ENCODE measurements at places on chromosomes 11 and 22.

GRCh38 chr11:65498727-65498976 is 193 bp upstream of the MALAT1 start:
- no peak for DNase-seq

DNA sequence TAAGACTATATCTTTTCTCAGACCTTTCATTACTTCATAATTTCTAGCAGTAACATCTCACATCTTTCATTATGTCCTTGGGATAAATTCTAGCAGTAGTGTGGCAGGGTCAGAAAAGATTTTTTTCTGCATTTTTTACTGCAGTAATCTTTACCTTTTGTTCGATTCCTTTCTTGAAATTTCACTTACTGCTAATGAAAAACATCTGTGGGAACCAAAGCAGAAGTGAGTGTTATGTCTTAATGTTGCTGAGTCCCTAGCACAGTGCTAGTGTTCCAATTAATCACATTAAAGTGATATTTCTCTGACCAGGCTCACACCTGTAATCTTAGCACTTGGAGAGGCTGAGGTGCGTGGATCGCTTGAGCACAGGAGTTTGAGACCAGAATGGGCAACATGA is 123.6 kb downstream of the EHF start:
- no peak for DNase-seq

- no peak for DNase-seq
Measured at GRCh38 chr11:61149624-61150615, 11.3 kb downstream of the VPS37C start.

DNA sequence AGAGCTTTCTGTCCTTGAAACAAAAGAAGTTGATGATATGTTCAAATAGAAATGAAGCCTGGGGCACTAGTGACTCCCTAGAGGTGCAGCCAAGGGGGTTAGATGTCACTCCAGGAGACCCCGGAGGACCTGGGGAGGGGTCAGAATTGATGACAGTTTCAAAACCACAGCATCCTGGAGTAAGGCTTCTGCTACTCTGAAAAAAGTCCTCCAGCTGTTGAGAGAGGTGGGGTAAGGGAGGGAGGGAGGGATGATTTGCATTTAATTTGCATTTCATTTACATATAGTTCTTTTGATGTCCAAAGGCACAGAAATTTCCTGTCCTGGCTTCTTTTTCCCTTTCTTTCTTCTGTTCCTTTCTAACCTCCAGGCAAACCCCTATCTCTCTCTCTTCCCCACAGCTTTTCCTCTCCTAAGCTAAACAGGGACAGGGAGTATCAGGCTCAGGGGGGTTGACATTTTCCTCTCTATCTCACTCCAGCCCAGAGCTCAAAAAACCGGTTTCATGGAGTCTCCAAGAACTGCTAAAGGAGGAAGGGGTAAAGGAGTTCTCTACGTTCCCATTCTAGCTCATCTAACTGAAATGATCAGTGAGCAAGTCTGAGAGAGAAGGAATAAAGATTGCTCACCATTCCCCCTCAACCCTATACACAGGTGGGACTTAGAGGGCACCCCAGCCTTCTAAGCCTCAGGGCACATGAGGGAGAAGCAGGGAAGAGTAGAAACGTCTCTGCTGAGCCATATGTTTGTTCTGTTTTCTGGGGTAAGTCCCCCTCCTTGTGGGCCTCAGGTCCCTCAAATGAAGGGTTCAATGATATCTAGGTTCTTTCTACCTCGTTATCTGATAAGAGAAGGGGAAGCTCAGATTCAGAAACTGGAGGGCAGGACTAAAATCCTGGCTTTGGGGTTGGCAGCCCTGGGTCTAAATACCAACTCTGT is 3.5 kb upstream of the POU2F3 start:
- no peak for DNase-seq

GRCh38 chr11:128551611-128552335 is 35.6 kb downstream of the ETS1 start:
- no peak for DNase-seq

- DNase-seq, result no peak
Measured at GRCh38 chr11:19714387-19715363, 2.0 kb downstream of the NAV2 start.

GRCh38 chr11:17153757-17154156 is 54.0 kb downstream of the PIK3C2A start:
- no peak for DNase-seq

GRCh38 chr11:46493791-46494190 is 100.0 kb downstream of the AMBRA1 start:
- DNase-seq, result no peak

DNA sequence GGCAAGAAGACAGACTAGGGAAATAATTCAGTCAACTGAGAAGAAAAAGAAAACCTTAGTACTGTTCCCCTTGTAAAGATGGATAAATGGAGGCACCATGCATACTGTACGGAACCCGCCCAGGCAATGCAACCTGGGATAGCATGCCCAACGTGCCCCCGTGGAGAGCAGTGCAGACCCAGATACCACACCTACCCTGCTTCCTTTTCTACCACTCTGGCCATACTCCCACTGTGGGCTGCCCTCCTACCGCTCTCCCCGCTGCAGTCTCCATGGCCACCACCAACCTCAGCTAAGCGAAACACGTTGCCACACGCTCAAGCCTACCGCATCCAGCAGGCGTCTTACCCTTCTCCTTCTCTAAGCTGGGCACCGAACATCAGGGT is 117.4 kb upstream of the SERPIND1 start:
- DNase-seq, result no peak

GRCh38 chr11:1152316-1153104 is 5.2 kb upstream of the MUC5AC start:
- no peak for DNase-seq

DNA sequence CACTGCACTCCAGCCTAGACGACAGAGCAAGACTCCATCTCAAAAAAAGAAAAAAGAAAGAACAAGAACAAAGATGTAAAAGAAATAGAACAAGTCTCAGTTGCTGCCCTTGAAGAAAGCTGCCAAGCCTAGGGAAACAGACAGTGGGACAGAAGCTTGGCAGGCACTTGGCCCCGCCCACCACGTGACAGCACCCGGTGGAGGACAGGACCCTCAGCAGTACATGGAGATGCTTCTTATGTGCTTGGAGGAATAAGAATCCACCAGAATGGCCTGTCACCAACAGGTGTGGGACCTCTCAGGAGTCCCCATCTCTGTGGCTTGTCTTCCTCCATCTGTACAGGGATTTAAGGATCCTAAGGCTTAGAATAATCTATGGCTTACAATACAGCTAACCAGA is 7.6 kb upstream of the TMPRSS6 start:
- no peak for DNase-seq

GRCh38 chr11:128757235-128757711 is 63.4 kb downstream of the FLI1 start:
- no peak for DNase-seq

DNA sequence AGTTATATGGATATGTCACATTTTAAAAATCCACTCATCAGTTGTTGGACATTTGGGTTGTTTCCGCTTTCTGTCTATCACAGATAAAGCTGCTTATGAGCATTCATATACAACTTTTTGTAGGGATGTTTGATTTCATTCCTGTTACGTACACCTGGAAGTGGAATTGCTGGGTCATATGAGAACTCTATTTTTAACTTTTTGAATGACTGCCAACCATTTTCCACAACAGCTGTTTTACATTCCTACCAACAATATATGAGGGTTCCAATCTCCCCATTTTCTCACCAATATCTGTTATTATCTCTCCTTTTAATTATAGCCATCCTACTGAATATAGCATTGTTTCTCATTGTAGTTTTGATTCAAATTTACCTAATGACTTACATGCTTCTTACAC is 172.0 kb downstream of the UVRAG start:
- no peak for DNase-seq

DNA sequence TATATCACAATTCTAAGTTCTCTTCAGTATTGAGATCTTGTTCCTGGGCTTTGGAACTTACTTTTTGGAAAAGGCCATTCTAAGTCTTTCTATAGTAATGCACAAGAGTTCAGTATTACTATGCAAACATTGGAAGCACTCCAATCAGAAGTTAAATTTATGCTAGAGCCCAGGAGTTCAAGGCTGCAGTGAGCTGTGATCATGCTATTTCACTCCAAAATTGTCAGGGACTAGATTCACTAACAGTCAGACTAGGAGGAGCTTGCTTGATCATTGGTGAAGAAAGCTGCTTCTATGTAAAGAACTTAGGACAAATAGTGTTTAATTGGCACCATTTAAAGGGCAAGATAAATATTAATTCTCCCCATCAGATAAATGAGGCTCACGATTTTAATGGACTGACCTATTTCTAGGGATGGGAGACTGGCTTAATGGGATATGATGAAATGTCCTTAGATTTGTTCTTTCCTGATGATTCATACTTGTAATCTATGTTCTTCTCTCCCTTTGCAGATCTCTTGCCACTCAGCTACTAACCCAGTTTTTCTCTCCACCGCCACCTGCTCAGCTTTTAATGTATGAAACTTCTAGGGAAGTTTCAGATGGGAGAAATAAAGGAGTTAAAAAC is 32.6 kb upstream of the TMEM123 start:
- no peak for DNase-seq

DNA sequence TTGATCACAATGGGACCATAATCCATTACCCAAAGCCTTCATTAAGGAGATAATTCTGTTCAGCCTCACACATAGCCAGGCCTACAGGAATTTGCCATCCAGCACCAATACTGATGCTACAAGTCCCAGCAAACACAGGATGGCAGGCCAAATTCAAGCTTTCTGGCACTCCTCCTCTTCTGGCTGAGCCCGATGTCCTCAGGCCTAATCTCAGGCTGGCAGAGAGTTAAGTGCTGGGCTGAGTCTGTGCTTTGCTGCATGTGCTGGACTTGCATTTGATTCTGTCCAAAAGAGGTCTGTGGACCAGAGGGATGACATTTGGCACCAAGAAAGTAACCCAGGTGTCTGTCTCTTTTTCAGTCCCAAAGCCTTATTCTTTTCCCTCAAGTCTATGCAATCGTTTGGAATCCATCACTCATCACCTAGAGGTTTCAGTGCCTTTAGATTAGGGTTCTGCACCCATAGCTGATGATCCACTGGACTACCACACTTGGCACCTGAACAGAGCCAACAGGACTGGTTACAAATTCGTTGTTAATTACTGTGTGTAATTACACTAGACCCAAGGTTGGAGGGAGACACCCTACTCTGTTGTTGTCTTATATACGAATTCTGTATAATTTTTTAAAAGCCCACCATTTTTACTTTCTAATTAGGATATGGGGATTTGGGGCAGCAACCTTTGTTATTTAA is 19.4 kb upstream of the LIN7C start:
- no peak for DNase-seq

DNA sequence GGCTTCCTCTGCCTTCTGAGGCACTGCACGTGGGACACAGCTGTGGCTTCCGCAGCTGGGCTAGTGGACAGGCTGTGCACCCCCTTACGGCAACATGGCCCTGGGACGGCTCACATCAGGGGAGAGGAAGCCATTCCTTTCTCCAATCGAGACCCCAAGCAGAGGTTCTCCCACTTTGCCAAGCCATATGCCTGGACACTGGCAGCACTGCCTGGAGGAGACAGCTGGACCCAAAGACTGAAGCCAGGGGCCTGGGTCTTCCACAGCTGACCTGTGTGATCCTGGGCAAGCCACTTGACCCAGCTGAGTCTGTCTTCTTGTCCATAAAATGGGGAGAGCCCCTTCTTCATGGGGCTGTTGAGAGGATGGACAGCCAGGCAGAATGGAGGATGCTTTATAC is 65.4 kb downstream of the SHISAL1 start:
- DNase-seq, result no peak

DNA sequence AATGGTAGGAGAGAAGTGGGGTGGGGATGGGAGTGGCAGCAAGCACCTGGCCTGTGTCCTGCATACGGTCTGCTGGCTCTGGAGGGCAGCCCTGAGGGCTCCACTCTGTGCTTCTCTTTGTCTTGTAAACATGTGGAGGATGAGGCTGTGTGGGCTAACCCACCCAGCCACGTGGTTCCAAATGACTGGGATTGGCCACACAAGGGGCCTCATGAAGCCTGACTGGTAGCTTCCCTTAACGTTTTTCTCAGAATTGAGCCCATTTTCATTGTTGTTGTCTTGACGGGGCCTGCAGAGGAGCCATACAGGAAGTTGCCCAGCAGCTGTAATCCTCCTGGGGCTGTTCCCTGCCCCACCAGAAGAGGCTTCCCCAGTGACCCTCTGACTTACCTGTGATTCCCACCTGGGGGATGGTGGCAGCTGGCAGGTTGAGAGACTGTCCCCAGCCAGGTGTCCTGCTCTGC is 18.0 kb downstream of the DERL3 start:
- DNase-seq, result no peak

Measured in NCI-H1436 treated with DMSO at 0.1 percent for 48 hours (cell line).